ENCODE measurements at places on chromosomes 16 and 17.

- DNase-seq = no peak
Observed at GRCh38 chr16:19400711-19401110, 17.0 kb upstream of the TMC5 start.

GRCh38 chr17:59527325-59527917 is 38.0 kb upstream of the DHX40 start:
- no peak for DNase-seq

DNA sequence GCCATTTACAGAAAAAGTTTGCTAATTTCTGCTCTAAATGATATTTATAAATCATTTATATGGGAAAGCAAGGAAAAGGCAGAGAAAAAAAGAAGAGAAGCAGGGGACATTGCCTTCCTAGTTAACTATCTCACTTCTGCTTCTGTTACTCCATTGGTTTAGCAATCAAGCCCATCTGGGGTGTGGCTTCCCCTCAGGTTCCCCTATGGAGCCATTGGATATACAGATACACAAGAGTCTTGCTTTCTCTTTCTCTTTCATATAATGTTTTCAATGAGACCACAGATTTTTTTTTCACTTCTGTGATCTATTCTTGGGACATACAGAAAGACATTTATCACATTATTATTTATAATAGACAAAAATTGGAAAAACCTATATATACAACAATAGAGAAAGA is 105.6 kb upstream of the TOM1L1 start:
- no peak for DNase-seq

DNA sequence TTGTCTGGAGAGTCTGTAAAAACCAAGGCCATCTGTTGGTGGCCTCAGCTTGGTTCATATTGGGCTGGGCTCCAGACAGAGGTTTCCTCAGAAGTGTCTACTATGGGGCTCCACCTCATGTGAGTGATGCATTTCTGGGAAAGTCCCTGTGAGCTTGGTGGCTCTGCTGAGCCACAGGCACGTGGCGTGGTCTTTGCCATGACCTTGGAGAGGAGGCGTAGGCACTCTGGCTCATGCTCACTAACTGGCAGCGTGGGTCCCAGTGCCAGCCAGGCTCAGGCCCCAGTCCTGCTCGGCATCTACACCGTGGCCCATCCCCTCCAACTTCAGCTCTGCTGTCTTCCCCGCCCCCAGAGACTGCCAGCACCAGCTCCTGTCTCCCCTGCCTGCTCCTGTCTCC is 10.7 kb upstream of the SMTNL2 start:
- no peak for DNase-seq

DNA sequence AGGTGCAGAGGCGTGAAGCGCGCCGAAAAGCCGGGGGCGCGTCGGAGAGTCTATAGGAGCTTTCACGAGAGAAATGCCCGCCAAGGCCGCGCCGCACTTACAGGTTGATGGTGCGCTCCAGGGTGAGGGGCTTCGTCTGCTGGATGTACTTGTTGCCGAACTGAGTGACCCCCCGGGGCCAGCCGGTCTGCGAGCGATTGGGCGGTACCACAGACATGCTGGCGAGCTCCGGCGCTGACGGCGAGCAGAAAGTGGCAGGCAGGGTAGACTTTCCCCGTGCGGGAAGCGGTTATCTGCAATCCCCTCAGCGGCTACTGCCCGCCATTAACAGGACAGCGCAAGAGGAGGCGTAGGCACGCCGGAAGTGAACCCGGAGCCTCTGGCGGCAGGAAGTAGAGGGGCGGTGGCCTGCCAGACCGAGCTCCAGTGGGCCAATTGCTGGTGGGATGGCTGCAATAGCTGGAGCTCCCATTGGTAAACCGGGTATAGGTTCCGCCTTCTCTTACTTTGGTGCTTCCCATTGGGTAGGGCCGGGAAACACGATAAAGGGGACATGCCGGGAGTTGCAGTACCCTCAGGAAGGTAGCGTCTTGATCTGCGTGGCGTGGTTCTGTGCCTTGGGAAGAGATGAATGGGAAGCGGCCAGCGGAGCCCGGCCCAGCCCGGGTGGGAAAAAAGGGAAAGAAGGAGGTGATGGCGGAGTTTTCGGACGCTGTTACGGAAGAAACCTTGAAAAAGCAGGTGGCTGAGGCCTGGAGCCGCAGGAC is at the start of the genes NUDT21 and OGFOD1:
NUDT21 (minus strand) TSS at position 347 of the 767 bp plus-strand sequence; CDS start at position 217, 130 bp downstream.
OGFOD1 (plus strand) TSS at position 569 of the 767 bp plus-strand sequence; CDS start at position 628, 59 bp downstream.
- peak; percentile 93 for DNase-seq

- DNase-seq = no peak
Observed at GRCh38 chr16:71954699-71955195, 45.5 kb downstream of the PKD1L3 start.

DNA sequence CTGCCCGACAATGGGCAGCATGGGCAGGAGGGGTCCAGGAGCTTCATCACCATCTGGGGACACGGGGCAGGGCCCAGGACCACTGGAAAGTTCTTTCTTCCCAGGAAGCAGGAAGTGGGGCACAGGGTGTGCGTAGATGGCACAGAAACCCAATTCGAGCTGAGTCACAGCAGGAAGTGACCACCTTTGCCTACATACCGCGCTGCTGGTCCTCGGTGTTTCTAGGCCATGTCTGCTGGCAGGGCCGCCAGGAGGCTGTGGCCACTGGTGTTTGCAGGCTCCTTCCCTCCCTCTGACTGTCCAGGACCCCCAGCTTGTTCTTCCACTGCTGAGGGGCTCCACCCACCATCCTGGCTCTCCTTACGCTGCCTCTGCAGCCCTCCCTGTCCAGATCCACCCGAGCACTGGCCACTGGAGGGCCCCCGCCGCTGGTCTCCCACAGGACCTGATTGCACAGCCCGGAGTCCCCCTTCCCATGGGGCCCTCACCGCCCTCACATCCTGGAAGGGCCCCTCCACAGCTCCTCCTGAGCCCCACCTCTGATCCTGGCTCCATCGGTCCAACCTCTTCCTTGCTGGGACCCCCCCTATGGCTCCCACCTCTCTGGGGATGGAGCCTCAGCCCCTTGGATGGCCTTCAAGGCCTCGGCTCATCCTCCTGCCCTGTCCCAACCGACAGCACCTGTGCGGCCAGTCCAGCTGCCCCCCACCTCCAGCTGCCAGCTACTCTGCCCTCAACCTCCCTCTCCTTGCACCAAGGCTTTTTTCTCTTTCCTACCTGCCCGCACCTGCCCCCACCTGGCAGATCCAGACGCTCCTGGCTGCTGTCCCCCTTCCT is 14.5 kb upstream of the RASD1 start:
- DNase-seq = no peak

DNA sequence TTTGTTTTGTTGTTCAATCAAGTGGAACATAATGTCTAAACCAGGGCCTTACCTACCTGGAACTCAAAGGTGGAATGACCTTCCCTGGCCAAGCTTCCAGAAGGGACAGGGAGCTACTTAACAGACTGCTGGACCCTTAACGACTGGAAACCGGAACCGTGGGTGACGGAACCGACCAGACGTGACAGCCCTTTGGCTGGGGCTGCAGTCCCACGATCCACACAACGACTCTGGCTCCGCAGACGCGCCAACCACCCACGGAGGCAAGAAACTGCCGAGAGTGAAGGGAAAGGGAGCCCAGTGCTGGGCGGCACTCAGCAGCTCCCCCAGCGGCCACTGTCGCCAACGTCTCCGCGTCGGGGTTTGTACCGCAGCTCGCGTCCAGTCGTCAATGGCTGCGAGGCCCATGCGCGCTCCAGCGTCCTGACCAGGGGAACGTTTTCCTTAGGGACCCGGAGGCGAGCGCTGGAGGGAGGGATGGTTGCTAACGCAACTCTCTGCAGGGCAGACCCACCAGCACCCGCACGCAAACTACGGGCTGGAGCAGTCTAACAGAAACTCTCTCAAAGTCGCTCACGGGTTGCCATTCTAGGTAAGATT is 5.5 kb upstream of the KIF22 start:
- peak; percentile 78 for DNase-seq

GRCh38 chr17:45274033-45274432 is 12.1 kb upstream of the SPATA32 start:
- no peak for DNase-seq

DNA sequence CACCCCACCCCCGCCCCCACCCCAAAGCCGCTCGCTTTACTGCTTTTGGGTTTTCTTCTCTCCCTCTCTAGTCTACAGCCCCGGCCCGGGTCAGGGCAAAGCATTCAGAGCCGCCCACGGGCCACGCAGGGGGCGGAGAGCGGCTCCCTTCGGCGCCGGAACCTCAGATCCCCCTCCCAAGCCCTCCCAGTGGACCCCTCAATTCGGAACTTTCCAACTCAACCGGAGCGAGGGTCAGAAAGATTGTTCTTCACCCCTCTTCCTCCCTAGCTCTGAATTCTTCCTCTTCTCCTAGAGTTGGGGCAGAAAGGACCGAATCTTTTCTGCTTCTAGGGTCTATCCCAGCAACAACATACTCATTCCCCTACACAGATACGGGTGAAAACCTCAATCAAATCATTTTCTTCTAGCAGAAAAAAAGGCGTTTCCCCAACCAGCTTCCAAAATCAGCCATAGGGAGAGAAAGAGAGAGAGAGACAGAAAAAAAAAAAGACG is 1.0 kb downstream of the HOXB2 start:
- DNase-seq = peak; percentile 61

GRCh38 chr16:62370445-62370844 is 334.2 kb upstream of the CDH8 start:
- no peak for DNase-seq

GRCh38 chr17:48502901-48503300 is 27.9 kb downstream of the HOXB1 start:
- DNase-seq = no peak

DNA sequence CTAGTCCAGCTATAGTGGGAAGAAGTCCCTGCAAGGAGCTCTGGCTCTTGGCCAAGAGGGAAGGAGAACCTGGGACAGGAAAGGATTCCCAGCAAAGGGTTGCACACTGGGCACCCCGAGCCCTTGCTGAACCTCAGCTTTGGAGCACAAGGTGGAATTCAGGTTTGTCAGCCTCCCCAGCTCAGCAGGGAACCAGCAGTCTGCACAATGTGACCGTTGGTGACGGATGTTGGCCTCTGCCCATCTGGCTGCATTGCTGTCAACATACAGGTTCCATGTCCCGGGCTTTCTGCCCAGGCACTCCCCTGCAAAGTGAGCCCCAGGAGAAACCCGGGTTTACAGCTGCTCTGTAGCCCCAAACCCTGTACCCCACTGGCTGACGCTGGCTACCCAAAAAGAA is 6.7 kb downstream of the RPRML start:
- DNase-seq = no peak

DNA sequence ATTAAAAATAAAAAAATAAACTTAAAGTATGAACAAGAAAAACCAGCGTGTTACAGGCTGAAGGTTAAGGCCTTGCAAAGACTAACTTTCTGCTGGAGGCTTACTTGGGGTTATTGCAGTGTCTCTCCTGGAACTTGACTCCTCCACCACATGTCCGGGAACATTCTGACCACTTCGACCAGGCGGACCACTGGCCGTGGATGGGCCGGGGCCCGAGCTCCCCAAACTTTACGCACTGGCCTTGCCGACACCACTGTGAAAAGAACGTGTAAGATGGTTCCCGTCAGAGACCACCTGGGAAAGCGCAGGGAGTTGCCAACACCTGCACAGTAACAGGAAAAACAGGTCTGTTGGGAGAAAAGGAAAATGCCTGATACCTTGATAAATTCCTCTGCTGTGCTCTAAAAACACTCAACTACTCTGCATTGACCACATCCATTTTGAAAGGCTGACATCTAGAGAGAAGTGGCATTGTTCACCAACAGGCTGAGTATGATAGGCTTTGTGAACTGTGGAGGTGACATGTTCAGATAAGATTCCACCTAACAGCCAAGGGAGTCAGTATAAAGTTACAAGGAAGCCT is 99.1 kb downstream of the ADAMTS18 start:
- no peak for DNase-seq

DNA sequence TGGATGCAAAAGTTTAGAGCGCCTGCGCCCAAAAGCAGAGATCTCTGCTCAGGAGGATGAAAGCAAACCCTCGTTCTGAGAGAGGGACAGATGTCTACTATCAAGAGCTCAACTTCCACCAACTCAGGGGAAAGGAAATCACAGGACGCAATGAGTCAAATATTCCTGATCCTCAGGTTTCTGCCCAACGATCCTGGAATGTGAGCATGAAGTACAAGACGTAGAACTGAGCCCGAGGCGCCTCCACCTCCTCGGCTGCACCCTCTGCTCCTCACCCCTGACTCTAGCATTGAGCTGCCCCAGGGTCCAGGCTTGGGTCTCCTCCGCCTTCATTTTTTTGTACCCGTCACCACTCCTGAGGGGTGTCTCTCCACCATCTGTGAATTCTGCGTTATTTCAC is 15.4 kb downstream of the IFT140 start:
- DNase-seq = no peak

DNA sequence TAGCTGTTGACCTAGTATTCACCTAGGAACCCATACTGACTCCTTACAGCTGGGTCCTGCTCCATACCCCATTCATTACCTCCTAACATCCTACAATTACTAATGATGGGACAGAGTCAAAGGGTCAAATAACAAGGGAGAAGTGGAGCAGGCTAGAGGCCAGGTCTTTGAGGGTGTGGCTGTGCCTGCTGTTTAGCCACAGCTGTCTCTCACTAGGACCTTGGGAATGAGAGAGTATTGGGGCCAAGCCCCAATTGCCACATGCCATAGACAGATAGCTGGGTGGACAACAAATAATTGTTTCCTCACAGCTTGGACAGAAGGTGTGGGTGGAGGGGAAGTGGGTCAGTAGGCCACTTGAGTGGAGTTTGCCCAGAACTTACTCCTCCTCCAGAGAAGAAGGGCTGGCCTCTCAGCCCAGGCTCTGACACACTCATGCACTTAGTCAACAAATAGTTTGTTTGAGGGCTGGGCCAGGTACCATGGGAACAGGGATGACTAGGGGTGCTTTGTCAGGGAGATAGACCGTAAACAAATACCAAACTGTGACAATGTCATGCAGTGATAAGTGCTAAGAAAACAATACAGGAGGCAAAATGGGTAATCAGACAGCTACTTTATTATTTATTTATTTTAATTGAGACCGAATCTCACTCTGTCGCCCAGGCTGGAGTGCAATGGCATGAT is 10.2 kb upstream of the CENPT start:
- no peak for DNase-seq

- no peak for DNase-seq
Observed at GRCh38 chr17:41363881-41364280, 5.7 kb downstream of the KRT33B start.

GRCh38 chr16:27254262-27254811 is 14.2 kb downstream of the NSMCE1 start:
- DNase-seq = no peak

DNA sequence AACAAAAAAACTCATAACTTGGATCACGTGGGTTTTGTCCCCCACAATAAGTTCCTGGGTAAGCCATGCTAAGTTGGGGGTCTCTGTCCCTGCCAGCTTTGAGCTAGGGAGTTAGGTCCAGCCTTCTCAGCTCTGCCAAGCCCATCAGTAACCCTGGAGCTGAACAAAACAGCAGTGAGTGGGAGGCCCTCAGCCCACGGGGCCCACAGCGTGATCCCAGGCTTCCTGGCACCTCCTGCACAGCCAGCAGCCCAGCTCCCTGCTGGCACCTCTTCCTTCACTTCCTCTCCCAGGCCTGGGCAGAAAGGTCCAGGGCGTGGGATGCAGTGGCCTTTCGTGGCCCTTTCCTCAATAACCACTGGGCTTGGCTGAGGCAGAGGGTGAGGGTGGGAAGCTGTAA is 35.5 kb upstream of the CDC42EP4 start:
- no peak for DNase-seq

DNA sequence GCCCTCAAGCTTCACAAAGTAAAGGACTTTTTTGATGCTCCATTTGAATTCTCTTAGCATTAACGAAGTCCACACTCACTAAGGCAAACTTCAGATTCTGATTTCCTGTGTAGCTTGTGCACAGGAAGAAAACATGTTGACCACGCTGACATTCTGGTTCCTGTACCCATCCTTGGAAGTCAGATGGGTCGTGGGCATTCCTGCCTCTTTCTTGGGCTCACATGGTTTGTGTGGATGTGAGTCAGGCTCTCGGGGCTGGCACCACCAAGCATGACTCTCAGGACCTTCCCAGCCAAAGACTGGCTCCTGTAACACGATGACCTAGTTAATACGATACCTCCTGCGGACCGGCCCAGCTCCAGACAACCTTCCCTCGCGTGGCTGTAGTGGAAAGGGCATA is 32.8 kb downstream of the ARSG start:
- no peak for DNase-seq
